ENCODE measurements at places on chromosomes 1 and 21.
A peak's percentile ranks its signal among the peaks of the same experiment; 100 is the strongest.

DNA sequence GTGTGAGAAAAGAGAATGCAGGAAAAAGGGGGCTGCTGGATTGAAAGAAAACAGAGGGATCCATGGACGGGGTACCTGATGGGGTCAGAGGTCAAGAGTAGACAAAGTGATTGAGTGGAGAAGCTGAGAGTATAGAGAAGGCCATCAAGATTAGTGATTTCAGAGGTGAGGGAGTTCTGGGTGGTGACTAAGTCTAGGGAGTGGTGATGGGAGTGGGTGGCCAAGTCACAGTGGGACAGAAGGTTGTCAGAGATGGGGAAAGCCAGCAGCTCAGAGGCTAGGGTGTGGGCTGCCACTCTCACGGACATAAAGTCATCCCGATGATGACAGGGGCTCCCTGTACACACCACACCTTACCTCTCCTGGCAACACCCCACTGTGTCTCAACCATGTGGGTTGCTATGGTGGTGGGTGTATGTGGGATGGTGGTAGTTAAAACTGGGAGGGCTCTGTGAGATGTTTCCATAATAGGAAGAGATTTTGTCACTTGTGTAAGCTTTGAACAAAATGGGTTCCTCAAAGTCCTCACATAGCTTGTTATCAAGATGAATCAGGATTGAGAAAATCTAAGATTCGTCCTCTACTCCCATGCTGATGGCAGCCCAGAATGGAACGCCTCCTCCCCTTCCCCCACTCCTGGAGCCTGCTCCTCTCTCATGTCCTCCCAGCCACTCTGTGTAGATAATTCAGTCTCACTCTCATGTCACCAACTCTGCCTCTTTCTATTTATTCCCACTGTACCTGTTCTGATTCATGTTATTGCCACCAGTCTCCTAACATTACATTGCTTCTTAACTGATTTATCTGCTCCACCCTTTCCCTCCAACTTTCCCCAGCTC is 20.3 kb upstream of the CSF1 start:
- DNase-seq = no peak

DNA sequence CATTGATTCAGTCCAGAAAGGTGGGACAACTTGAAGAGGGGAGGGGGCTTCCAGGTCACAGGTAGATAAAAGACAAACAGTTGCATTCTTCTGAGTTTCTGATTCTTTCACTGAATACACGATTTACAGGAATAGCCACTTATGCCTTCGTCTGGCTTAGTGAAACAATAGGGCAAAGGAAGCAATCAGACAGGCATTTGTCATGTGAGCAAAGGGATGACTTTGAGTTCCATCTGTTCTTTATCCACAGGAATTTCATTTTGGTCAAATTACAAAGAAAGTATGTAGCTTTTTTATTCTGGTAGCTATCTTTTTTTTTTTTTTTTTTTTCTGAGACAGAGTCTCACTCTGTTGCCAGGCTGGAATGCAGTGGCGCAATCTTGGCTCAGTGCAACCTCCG is 202.5 kb downstream of the TTLL7 start:
- no peak for DNase-seq

GRCh38 chr1:81430955-81431623 is 369.6 kb upstream of the ADGRL2 start:
- no peak for DNase-seq

- DNase-seq = no peak
Measured at GRCh38 chr1:19009126-19009881, 52.8 kb upstream of the IFFO2 start.

- DNase-seq = no peak
Measured at GRCh38 chr1:117967881-117968280, 38.3 kb downstream of the WDR3 start.

DNA sequence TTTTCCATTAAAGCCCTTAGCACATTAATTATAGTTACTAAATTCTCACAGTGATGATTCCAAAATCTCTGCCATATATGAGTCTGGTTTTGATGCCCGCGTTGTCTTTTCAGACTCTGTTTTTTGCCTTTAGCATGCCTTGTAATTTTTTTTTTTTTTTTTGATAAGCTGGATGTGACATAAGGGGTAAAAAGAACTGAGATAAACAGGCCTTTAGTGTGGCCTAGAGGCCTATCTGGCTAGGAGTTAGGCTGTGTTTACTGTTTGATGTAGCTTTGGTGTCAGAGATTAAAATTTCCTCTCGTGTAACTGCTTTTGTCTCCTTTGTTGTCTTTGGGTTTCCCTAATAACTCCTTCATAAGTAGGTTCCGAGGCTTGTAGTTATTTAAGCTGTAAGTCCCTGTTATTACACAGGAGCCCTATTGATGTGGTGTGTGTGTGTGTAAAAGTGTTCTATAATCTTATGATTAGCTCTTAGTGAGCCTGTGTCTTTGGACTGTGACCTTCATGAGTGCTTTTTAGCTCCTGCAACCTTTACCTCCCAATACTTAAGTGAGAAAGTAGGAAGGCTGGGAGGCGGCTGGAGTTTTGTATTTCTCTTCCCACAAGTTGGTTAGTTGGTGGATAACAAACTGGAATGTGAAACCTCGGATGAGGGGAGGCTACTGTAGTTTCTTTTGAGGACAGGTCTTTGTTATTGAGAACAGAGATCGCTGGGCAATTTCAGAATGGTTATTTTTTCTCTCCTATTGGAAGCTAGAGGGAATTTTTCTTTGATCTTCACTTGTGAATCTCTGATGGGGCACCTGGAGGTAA is 19.3 kb downstream of the HS2ST1 start:
- no peak for DNase-seq

DNA sequence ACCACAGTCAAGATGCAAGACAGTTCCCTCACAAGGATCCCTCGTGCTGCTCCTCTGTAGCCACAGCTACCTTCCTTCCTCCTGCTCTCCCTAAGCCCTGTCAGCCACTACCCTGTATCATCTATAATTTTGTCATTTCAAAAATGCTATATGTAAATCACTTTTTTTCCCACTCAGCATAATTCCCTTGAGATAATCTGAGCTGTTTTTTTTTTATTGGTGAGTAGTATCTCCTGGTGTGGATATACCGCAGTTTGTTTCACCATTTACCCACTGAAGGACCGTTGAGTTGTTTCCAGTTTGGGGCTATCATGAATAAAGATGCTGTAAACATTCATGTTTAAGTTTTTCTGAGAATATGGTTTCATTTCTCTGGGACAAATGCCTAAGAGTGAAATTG is 88.2 kb downstream of the HUNK start:
- no peak for DNase-seq

DNA sequence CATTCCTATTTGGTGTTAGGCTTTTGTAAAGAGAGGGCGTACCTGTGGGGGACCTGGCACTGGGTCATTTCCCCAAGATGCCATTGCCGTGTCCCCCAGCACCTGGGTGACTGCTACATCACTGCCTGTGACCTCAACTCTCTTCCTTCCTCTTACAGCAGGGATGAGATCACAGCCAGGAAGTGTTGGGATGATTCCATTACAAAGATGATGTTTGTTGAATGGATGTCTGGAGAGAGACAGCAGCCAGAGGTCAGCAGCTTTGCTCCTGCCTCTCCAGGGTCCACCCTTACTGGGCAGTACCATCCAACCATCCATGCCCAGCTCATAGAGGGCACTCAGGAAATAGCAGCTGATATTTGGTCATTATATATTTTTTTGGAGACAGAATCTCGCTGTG is 35.1 kb downstream of the TMEM51 start:
- DNase-seq = peak; percentile 82

DNA sequence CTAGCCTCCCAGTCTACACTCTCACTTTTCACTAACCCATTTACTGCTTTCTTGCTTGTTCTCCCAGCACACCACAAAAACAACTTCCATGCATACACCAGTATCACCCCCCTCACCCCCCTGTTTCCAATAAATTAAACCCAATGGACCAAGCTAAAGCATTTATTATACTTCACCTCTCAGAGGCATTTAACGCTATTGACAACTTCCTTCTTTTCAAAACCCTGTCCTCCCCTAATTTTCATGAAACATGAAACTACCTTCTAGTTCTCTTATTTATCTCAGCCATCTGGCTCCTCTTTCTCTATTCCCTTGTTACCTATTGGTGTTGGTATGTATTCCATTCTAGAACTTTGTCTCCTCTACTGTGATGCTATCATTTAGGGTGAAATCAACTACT is 32.3 kb downstream of the PTPRC start:
- no peak for DNase-seq

All from DMS53 (cell line).